Fibroblast of villous mesenchyme (primary cell): ENCODE measurements at places on chromosomes 3 and 15. TPM values are rescaled to one million over a fixed set of nuclear protein-coding genes. Genes with fewer than 3 reads are reported as not detected.

DNA sequence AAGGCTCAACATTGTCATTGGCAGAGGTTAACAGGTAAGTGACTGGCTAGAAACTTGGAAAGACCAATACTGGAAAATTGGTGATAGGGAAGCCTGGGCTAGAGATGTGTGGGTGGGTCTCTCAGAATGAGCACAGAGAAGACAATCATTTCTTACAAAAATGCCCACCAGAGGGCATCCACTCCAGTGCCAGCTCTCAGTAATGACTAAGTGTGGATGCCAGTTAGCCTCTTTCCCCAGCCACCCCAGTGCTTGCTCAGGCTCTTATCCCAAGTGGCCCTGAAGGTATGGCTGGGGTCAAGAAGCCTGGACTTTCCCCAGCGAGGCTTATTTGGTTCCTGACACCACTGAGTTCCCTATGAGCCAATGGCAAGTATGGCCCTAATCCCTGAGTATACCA is 115.9 kb upstream of the ST8SIA2 start:
- DNase-seq: no peak

DNA sequence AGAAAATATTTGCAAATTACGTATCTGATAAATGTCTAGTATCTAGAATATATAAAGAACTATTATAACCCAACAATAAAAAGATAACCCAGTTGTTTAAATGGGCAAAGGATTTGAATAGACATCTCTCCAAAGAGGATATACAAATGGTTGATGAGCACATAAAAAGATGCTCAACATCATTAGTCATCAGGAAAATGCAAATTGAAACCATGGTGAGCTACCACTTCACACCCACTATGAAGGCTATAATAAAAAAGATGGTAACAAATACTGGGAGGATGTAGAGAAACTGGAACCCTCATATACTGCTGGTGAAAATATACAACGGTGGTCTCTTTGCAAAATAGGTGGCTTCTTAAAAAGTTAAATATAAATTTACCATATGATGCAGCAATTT is 28.0 kb downstream of the RAD51 start:
- DNase-seq: no peak

GRCh38 chr15:54605043-54605442 is 591.7 kb downstream of the RSL24D1 start:
- no peak for DNase-seq

DNA sequence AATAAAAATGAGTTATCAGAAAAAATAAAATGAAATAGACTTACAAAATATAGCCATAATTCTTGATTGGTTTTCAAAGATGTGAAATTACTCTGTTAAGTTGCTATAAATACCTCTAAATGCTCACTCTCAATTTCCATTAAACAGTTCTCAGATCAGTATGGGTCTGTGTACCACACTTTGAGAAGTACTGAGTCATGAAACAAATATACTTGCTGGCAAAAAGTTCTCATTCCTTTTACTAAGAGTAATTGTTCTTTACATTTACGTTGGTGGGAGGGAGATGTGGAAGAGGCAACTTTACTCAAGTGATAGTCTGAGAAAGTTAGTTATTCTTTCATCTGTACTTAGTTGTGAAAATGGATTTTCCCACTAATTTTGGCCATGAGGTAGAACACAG is 96.3 kb downstream of the ZNF385D start:
- DNase-seq: peak; percentile 6

GRCh38 chr3:72912532-72912931 is 24.7 kb downstream of the GXYLT2 start:
- DNase-seq: no peak

- DNase-seq: no peak
These were observed 20.3 kb downstream of the C3orf33 start for GRCh38 chr3:155785662-155786295.

- no peak for DNase-seq
These were observed 234.5 kb downstream of the UACA start for GRCh38 chr15:70528816-70529215.

DNA sequence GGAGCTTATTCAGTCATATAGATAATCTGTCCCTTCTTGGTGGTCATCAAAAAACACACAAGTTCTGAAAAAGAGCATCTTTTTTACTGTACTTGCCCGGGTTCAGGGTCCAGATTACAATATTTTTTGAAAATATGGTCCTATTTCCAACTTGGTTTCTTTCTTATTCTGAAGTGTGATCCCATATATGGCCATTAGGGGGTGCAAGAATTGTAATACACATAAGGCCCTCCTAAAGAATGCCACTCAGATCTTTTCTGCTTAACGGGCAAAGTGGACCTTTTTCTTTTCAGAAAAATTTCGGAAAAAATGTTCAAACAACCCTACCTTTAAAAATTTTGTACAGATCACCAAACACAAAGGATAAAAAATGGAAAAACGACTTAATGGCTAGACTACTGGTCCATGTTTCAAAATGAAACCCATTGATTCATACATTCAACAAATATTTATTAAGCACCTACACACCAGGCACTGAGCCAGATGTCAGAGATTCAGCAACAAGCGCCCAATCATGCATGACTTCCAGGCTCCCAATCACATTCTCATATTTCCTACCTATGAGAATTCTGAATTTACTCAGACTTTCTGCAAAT is 102.0 kb upstream of the MYRIP start:
- peak; percentile 39 for DNase-seq

GRCh38 chr3:109413049-109413448 is 75.7 kb upstream of the DPPA4 start:
- DNase-seq: no peak

DNA sequence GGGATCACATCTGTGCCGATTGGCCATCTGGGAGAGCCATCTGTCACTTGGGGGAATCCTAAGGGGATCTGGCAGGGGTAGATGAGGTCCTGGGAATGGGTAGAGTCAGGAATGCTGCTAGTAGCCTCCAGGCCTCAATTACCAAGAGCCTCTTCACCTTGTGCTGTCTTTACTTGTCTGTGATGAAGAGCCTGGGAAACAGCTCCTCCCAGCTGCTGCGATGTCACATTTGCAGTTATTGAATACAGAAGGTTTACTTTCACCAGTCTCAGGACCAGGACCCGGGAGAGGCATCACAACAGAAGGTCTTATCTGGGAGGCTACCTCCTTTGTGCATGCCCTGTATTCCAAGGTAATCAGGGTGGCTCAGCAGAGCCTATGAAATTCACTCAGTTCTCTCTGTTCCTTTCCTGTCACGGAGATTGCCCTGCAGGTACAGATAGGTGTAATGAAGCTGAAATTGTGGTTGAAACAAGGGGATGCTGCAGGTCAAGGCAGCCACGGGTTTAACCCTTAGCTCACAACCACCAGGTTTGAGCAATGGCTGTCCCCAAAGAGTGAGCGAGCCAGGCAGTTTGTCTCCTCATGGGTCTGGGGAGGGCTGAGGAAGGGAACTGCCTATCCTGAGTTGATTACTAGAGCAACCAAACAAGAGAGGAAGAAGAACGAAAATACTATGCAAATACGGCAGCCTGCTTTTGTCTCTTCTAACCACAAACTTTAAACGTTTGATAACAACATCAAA is 298.9 kb upstream of the RORA start:
- no peak for DNase-seq

- no peak for DNase-seq
These were observed 238.3 kb upstream of the SLITRK3 start for GRCh38 chr3:165434516-165434915.

DNA sequence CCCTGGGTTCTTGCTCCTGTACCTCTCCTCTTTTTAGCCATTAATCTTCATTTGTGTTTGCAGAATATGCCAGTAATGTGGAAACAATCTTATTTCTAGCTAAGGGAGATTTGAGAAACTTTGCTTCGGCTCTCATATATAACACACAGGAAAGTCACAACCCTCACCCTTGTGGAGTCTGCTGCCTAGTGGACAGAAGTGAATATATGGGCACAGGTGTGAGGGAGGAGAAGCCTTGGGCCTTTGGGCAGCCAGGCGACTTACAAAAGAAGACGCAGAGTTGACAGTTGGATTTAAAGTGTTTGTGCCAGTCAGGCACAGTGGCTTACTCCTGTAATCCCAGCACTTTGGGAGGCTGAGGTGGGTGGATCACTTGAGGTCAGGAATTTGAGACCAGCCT is 181.8 kb upstream of the TBL1XR1 start:
- DNase-seq: no peak

GRCh38 chr3:21738935-21739702 is 11.9 kb downstream of the ZNF385D start:
- no peak for DNase-seq

DNA sequence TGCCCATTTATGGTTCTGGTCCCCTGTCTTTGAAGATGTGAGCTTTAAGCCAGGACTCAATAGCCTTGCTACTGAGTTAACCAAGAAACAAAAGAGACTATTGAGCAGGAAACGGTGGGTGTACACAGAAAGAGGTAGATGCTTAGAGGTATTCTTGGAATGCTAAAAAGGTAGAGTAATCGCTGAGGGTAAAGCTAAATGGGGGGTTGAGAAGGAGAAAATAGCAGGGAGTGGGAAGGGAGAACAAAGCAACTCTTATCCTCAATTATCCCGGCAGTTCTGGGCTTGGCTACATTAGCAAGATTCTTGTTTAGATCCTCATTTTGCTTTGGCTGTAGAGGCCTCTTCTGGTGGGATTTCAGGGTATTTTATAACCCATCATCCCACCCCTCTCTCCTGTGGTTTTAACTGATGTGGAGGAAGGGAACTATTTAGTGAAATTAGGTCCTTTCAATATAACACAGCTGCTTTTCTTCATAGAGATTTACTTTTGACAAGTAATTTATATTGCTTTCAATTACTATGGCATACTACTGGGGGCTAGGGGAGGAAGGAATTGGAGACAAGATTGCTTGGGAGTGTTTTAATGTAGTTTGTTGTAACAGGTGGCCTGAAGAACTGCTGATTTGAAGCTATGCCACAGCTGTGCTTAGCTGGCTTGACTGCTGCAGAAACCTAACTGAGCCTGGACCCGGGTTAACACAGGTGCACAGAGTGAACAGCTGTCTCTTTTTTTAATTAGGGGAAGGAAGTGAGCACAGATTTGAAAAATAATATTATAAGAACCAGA is 234.3 kb upstream of the CCDC54 start:
- no peak for DNase-seq

DNA sequence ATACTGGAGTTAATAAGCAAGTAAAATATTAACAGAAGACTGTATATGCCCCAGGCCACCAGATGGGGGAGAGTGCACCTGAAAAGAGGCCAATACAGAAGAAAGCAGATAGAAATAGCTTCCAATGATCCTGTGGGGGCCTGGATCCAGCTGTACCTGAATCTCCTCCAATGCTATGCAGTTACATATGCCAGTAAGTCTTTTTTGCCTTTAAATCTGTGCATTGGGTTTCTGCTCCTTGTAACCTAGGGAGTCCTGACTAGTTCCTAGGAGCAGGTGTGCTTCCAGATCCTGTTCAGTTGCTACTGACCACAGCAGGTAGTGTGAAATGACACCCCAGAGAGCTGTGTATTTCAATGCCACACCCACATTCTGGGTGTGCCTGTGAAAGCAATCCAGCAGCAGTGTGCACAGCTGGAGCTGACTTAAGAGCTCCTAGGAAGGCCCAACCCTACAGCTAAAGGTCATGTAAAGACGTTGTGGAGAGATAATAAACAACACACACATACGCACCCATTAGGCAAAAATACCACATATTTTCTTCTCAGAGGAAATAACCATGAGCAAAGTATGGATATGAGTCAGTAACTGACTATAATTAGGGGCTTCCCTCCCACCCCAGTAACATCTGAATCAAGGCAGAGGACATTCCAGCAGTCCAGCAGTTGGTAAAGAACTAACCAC is 62.2 kb upstream of the AKAP13 start:
- peak; percentile 99 for DNase-seq

GRCh38 chr3:141442446-141442845 is 44.4 kb upstream of the RASA2 start:
- peak; percentile 73 for DNase-seq

DNA sequence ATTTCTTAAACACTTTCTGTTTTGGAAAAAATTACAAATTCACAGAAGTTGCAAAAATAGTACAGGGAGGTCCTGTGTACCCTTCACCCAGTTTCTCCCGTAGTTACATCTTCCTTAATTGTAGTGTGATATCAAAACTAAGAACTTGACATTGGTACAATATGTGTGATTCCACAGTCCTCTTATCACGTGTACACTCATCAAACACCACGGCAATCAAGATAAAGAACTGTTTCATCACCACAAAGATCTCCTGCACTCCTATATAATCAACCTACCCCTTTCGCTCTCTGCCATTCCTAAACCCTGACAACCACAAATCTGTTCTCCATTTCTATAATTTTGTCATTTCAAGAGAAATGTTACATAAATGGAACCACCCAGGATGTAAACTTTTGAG is 31.4 kb downstream of the POMGNT2 start:
- no peak for DNase-seq

DNA sequence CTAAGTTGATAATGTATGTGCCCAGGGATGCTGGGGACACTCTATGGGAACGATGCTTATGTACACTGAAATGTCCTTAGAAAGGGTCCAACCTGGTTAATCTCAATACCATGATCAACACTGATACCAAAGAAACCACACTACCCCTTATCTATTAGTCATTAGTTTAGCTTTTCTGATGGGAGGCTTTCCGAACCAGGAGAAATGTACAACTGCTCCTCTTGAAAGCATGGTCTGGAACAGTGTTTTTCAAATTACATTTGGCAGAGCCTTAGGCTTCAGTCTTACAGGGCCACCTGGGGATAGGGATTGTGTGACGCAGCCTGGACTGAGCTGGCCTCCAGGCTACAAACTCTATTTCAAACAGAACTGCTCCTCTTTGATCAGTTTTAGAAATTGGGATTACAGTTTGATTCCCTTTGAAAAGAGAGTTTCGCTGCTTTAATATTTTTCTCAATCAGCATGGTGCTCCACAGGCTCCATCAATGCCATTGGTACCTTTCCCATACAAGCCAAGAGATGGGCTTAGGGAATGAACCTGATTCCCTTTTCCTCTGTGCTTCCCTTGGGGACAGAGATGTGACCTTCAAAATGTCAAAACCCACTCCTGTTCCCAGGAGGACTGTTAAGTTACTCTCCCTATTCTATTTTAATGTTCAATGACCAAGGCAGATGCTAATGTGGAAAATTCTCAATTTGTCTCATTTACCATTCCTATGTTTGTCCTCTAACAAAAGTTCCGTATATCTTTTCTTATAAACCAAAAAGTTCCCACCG is 296.0 kb upstream of the ADAMTS9 start:
- DNase-seq: peak; percentile 37

GRCh38 chr3:14687360-14687759 is 12.4 kb downstream of the C3orf20 start:
- DNase-seq: no peak

GRCh38 chr3:42306499-42306898 is 40.5 kb upstream of the CCK start:
- no peak for DNase-seq

GRCh38 chr3:156017352-156018030 is 102.9 kb upstream of the KCNAB1 start:
- no peak for DNase-seq

The SLC30A4 gene
- total RNA-seq: 11.9 and 16.0 TPM in 2 replicates

The CGGBP1 gene
- total RNA-seq: 55.7 and 81.2 TPM in 2 replicates

The DCP1A gene
- 12.9 and 19.9 TPM in 2 replicates for total RNA-seq

The CELF6 gene
- 0.32 TPM in 1 of 2 replicates, not detected in the other for total RNA-seq

The IL17RE gene
- 0.43 and 0.64 TPM in 2 replicates for total RNA-seq

The BNIP2 gene
- total RNA-seq: 114 and 149 TPM in 2 replicates

The PPP1R14D gene
- total RNA-seq: not detected in 2 replicates

The LOXL1 gene
- 73.8 and 99.9 TPM in 2 replicates for total RNA-seq

The GPR149 gene
- not detected in 2 replicates for total RNA-seq

The KCNMB3 gene
- 1.3 and 2.2 TPM in 2 replicates for total RNA-seq

The CCR4 gene
- total RNA-seq: not detected in 2 replicates

The LNP1 gene
- total RNA-seq: 4.2 and 4.7 TPM in 2 replicates
